ENCODE measurements at places on chromosomes 4 and X. TPM values are rescaled to one million over a fixed set of nuclear protein-coding genes. Genes with fewer than 3 reads are reported as not detected.

The LAMP2 gene
- 156 TPM for total RNA-seq

The MID1IP1 gene
- 34.7 TPM for total RNA-seq

- H3K27ac ChIP-seq = no peak overlapping the region
- H3K4me1 ChIP-seq = no peaks in the 10 kb centered on the region
- no peaks in the 10 kb centered on the region for H3K27me3 ChIP-seq
- no peaks in the 10 kb centered on the region for H3K36me3 ChIP-seq
- DNase-seq = no peak
Measured at GRCh38 chr4:142556570-142557238, 289.4 kb downstream of the INPP4B start.

DNA sequence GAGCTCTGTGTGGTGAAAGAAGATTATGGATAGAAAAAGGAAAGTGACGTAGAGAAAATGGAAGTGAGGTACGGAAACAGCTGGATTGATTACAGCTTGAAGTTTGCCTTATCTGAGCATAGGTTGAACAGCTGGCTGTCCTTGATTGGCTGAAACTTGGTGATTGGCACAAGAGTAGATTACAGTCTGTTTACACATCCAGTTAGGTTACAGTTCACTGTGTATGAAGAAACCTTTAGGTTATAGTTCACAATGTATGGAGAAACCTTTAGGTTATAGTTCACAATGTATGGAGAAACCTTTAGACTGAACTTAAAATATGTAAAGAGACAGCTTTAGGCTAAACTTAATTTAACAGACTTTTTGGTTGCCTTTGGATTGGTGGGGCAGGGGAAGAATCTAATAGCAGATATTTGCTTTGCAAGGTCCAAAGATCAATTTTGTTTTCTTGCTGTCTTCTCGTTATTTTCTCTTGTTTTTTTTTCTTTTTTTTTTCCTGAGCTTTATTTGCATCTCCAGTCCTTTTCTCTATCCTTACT is 15.6 kb upstream of the ART3 start:
- no peak overlapping the region for H3K4me3 ChIP-seq
- no peaks in the 10 kb centered on the region for H3K4me1 ChIP-seq
- H3K27me3 ChIP-seq = no peaks in the 10 kb centered on the region
- no peaks in the 10 kb centered on the region for H3K36me3 ChIP-seq

DNA sequence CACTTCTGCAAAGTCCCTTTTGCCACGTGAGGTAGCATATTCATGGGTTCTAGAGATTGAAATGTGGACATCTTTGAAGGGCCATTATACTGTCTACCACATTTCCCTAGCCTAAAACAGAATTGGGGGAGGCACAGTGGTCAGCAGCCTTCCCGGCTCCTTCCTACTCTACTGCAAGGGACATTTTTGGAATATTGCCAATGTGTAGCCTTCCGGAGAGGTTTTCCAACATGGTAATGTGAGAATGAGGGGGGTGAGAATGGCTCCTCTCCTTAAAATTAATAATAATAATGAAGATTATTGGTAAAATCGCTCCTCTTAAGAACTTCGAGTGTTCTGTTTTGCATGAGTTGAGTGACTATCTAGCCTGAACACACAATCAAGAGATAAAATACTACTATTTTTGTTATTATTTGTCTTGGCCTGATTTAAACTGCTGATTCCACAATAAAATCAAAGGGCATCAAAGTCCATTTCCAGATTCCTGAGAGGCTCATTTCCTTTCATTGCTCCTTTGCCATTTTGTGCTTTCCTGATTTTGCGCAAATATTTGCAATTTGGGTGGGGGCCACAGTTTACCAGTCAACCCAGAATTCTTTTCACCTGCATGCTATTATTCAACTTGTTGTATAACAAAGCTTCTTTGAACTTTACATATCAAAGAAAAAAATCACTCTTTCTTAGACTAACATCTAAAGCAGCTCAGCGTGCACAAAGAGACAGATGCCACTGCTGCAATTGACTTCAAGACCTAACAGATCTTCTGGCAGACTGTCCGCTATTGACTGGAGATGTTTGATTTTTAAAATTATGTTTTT is 27.0 kb upstream of the TSPAN5 start:
- no peak overlapping the region for H3K4me3 ChIP-seq
- H3K4me1 ChIP-seq = no peaks in the 10 kb centered on the region
- no peaks in the 10 kb centered on the region for H3K36me3 ChIP-seq

DNA sequence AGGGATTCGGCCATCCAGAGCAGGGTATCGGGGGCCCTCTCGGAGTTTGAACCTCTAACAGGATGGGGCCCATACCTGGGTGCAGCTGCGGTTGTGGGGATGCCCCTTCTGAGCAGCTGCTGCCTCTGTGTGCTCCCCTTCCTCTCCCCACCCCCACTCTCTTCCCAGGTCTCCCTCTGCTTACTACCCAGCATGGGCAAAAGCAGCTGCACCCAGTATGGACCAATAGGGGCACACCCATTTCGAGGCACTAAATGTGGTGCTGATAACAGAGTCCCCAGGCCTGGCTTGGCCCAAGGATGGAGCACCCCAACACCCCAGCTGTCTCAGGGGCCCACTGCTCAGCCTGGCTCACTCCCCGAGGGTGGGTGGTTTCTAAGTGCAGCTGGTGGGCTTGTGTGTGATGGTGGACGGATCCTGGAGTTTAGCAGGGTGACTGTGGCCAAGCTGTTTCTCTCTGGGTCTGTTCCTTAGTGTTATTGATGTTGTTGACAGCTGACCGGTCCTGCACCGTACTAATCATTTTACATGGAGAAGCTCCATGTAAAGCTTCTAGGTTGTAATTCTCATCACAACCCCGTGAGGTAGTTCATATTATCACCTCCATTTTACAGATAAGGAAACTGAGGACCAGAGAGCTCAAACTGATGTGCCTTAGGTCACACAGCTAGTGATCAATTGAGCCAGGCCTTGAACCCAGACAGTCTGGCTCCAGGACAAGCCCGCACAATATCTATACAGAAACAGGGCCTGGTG is 13.1 kb upstream of the KIAA0232 start:
- no peaks in the 10 kb centered on the region for H3K27me3 ChIP-seq
- H3K36me3 ChIP-seq = no peaks in the 10 kb centered on the region
- H3K4me1 ChIP-seq = no peaks in the 10 kb centered on the region
- H3K27ac ChIP-seq = no peak overlapping the region

DNA sequence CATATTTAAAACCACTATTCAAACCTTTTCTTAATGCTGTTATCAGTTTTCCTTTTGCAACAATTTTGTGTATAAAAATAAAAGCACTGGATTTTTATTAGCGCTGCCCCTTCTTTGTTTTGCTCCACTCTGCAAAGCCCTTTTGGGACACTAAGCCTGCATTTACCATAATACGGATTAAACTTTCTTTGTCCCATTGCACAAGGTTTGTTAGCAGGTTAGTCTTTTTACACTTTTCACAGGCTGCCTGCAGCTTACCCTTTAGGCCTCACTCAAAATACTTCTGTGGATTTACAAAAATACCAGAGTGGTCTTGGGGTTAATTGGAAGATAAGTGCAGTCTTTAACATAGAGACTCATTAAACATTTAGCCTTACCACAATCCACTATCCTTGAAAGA is 35.7 kb upstream of the MAB21L2 start:
- no peaks in the 10 kb centered on the region for H3K36me3 ChIP-seq
- no peaks in the 10 kb centered on the region for H3K27me3 ChIP-seq
- no peaks in the 10 kb centered on the region for H3K4me1 ChIP-seq
- DNase-seq = no peak
- H3K4me3 ChIP-seq = no peak overlapping the region
- H3K27ac ChIP-seq = no peak overlapping the region

DNA sequence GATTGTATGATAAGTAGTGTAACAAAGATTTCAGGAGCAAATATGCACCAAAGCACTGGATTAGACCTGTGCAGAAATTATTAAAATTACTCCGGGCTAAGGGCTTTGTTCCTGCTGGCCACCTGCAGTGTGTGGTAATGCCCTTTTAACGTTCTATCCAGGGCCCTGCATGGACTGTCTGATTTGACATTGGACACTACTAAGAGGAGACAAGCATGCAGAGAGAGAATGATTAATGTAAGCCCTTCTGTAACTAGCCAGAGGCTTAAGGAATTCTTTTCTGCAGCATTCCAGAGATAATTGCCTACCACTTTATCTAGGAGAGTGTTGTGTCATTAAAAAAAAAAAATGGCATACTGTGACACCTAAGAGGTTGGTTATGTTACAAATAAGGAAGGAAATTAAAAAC is 117.0 kb downstream of the PCDH7 start:
- no peaks in the 10 kb centered on the region for H3K27me3 ChIP-seq
- no peaks in the 10 kb centered on the region for H3K36me3 ChIP-seq
- H3K27ac ChIP-seq = no peak overlapping the region
- DNase-seq = no peak

GRCh38 chrX:50107470-50107869 is 93.3 kb downstream of the AKAP4 start:
- no peak overlapping the region for H3K4me3 ChIP-seq
- H3K36me3 ChIP-seq = no peaks in the 10 kb centered on the region
- no peak for DNase-seq
- no peaks in the 10 kb centered on the region for H3K27me3 ChIP-seq
- H3K27ac ChIP-seq = no peak overlapping the region
- no peaks in the 10 kb centered on the region for H3K4me1 ChIP-seq

DNA sequence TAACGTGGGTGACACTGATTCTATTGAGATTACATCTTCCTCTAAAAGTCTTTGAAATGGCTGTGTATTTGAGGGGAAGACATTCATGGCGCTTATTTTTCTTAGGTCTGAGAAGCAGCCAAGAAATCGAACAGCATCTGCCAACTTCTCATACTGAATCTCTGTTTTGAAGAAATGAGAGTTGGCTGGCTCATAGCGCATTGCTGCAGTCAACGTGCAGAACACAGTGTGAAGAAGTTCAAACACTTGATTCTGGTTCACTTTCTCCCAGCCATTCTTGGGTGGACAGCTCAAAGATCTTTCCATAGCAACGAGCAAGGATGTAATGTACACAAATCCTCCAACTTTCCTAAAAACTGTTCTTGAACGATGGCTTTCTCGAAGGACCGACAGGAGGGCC is 156.5 kb downstream of the WDFY3 start:
- H3K27me3 ChIP-seq = no peaks in the 10 kb centered on the region
- no peaks in the 10 kb centered on the region for H3K4me1 ChIP-seq
- no peak overlapping the region for H3K4me3 ChIP-seq
- H3K27ac ChIP-seq = no peak overlapping the region
- no peak for DNase-seq

All from prostate gland (tissue), 2 donors.